Posterior vena cava (tissue), 2 donors: ENCODE measurements at places on chromosomes 6 and 20.

GRCh38 chr6:10221178-10221577, 193.7 kb downstream of the TFAP2A start:
- no peak for DNase-seq

GRCh38 chr6:101429270-101429669, 35.8 kb downstream of the GRIK2 start:
- no peak for DNase-seq

- DNase-seq: no peak
Measured at GRCh38 chr20:46268131-46268614, 40.1 kb downstream of the CDH22 start.

- no peak for DNase-seq
Measured at GRCh38 chr6:126210398-126211075, 129.4 kb upstream of the CENPW start.
